AG08395 (cell line): ENCODE measurements at places on chromosomes 3 and 15.

DNA sequence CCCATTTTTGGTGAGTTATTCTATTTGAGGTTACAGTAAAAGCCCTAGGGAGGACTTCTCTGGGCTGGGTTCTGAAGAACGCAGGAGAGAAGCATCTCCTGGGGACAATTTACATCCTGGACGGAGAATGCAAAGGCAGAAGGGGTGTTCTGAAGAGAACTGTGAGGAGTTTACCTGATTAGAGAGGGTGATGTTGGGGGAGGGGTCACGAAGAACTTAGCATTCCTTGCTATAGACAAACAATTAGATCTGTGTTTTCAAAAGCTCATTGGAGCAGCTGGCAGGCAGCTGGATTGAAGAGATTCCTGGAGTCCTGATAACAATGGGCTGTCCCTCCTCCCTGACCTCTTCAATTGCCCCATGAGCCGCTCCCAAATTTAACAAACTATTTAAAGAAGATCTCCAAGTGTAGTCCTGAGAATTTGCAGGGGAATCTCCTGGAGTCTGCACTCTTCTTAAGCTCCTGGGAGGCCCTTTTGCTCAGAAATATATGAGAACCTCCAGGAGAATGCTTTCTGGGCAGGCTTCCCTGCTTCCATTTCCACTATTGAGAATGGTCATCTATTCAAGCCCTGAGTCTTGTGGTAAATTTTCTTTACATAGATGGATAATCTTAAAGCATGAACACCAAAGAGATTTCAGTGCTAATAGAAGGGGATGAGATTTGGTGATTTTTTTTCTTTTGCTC lies 55.3 kb downstream of the ARHGAP31 start:
- DNase-seq, result no peak

DNA sequence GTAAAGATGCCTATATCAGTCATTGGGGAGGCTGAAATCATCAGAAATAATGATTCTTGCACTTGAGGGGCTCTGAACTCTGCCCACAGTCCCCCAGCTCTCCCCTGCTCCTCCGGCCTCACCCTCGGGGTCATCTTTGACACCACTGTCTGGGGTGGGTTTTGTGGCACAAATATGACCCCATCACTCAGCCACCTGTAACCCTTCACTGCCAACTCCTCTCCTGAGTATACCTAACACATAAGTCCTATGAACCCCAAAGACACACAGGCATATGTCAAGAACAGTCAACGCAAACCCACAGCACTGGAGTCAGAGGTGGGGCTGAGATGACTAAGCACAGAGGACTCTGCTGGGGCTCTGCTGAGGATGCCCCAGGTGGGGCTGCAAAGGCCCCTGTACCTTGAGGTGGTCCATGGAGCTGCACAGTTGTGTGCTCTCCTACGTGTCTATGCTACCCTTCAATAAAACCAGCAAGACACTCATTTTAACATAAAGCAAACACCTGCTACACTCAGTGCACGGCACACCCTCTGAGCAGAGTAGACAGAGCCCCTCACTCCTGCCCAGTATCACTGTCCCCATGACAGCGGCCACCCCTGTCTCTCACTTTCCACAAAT lies 29.9 kb downstream of the SLC41A3 start:
- no peak for DNase-seq

DNA sequence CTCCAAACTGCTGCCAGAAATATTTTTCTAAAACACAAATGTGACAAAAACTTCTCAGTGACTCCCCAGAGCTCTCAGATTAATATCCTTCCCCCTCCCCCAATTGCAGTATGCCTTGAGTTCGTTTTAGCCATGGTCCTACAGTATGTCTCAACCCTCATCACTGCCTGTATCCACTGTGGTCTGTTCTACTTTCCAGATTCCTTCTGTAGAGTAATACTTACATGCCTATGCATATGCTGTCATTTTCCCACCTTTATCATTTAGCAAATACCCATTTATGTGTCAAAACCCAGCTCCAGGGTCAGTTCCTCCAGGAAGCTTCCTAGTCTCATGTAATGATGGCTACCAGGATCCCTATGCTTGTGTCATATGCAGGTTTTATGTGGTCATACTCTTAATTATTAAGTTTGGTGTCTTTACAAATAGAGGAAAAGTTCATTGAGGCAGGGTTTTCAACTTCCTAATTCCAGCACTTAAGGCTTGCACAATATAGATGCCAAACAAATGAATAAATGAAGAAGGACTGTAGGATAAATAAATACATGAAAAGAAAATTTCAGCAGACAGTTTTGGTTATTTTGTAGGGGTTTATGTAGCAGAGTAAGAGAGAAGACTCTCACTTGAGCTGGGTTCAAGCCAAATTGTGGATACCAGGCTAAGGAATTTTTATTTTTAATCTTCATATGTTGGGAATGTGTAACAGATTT lies 170.8 kb downstream of the ALCAM start:
- no peak for DNase-seq

DNA sequence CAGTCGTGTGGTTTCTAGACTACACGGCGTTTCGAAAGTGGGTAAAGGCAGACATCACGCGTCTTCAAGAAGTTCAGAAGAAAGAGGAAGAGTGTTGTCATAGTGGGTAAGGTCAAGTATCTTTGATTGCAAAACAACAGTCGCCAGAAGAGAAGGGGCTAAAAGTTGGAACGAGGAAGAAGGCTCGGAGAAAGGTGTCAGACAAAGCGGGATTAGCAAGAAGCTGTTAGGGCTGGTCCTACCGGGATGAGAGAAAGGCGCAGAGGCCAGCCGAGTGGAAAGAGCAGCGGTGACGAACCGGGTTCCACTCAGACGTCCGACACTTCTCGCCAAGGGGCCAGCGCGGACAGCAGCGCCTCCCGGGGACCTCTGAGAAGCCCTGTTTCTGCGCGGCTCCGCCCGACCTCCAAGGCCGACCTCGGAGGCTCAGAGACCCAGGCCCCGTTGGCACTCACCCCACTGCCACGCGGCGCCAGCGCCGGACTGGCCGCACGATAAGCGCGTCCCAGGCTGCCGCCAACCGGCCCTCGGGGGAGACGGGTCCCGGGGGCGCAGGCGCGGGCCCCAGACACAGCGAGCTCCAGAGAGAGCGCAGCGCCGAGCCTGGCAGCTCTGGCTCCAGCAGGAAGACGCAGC lies 436 bp downstream of the ADPGK start:
- peak; percentile 20 for DNase-seq

DNA sequence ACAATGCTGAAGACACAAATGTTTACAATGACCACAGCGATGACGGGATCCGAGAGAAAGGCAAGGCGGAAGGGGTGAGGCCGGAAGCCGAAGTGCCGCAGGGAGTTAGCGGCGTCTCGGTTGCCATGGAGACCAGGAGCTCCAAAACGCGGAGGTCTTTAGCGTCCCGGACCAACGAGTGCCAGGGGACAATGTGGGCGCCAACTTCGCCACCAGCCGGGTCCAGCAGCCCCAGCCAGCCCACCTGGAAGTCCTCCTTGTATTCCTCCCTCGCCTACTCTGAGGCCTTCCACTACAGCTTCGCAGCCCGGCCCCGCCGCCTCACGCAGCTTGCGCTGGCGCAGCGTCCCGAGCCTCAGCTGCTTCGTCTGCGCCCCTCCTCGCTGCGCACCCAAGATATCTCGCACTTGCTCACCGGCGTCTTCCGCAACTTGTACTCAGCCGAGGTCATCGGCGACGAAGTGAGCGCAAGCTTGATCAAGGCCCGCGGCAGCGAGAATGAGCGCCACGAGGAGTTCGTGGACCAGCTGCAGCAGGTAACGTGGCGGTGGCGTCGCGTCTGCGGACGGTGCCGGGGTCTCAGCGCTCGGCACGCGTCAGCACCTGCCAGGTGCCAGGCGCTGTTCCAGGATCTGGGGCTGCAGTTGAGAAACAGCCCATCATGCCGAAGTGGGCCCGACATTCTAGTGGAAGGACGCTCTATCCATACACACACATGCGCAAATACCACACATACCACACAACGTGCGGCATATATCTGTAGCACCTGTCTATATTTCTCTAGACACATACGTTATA lies at the start of gene DLEC1:
TSS of gene DLEC1 (plus strand) at position 108 of the 798 bp plus-strand sequence. CDS start at position 126, 18 bp downstream.
- peak; percentile 52 for DNase-seq
